Cerebellar nuclear complex (tissue), 1 donor: ENCODE measurements at places on chromosomes 2 and 18.

DNA sequence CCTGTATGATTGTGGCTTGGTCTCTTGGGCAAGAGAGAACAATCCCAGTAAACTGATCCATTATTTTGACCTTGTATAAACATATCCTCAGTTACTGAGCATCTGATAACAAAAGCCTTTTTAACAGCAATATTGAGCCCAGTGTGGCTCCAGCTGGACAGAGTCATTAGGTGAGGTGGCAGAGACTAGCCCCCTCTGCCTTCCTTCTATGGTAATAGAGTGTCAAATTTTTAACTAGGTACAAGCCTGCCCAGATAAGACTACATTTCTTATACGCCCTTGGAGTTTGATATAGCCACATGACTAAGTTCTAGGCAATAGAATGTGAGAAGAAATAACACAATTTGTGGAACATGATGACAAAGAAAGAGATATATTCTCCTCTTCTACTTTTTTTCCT lies 56.2 kb downstream of the HNMT start:
- no peak for DNase-seq

DNA sequence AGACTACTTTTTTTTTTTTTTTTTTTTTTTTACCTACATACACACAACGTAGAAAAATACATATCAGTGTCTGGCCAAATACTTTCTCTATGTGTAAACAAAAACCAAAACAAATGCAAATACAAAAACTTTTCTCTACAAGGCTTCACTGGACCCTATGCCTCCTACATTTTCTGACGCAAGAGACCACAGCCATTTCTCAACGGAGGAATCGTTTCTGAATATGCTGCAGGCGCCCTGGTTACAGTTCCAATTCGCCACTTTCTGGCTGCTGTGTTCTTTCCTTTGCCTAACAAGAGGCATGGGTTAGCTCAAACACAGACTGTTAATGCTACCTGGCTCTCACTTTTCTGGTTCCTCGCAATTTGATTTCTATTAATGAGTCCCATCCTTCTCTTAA lies 96.4 kb downstream of the EPB41L3 start:
- no peak for DNase-seq

DNA sequence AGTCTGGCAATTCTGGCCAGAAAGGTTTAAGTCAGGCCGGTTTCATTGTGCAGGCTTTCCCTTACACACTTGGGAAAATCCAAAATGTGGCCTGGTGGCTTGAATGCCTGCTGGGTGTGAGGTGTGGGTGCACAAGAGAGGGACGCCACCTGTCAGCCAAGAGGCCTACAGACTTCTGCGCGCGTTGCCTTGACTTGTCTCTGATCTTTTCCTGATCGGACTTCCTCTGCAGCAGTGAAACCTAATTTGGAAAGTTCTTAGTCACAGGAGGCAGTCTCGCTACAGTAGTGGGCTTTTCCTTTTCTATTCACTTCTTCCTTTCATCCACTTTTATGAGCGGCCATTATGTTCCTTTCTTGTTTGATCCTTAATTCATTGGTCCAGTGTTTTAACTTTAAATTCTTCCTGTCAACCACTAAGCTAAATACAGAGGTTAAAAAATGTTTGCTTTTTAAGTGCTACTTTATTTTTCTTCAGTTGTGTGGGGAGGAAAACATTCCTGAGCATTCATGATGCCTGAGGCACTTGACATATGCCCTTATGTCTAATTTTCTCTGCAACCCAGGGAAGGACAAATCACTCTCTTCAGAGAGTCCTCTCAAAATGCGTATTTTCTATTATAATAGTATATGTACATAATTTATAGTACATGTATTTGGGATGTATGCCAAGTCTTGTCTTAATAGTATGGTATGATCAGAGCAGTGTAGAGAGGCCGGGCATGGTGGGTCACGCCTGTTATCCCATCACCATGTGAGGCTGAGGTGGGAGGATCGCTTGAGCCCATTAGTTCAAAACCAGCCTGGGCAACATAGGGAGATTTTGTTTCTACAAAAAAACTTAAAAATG lies 128.9 kb downstream of the WDSUB1 start:
- no peak for DNase-seq

DNA sequence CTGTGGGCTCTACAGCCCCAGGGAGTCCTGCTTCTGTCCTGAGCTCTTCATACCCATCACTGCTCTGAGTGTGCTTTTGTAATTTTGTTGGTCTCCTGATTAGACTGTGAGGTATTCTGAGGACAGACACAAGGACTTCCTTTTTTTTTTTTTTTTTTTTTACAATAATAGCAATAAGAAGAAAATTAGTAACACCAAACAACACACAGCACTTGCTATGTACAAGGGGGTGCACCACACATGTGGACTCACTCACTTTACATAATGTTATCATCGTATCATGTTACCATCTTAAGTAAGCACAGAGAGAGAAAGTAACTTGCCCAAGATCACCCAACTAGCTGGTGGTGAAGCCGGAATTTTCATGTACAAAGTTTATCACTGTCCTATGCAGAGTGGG lies 34.6 kb downstream of the MBP start:
- no peak for DNase-seq

DNA sequence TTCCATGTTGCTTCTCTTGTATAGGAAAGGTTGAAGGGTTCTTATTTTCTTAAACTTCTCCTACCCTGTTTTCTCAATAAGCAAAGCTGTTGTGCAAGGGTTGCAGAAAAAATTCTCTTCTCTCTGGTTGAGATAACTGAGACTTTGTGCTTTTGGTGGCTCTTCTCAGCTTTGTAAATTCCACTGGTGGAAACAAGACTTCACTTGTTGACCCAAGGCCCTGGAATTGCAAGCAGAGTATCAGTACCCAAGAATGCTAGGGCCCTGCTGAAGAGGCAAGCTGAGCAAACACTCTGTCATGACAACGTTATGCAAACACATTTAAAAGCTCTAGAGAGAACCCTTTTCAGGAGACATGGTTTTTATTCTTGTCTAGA lies 294.7 kb upstream of the EPAS1 start:
- no peak for DNase-seq

- no peak for DNase-seq
Observed at GRCh38 chr2:60105906-60106305, 447.5 kb downstream of the BCL11A start.

- DNase-seq, result no peak
Observed at GRCh38 chr2:208929139-208929864, 494.5 kb upstream of the MAP2 start.

DNA sequence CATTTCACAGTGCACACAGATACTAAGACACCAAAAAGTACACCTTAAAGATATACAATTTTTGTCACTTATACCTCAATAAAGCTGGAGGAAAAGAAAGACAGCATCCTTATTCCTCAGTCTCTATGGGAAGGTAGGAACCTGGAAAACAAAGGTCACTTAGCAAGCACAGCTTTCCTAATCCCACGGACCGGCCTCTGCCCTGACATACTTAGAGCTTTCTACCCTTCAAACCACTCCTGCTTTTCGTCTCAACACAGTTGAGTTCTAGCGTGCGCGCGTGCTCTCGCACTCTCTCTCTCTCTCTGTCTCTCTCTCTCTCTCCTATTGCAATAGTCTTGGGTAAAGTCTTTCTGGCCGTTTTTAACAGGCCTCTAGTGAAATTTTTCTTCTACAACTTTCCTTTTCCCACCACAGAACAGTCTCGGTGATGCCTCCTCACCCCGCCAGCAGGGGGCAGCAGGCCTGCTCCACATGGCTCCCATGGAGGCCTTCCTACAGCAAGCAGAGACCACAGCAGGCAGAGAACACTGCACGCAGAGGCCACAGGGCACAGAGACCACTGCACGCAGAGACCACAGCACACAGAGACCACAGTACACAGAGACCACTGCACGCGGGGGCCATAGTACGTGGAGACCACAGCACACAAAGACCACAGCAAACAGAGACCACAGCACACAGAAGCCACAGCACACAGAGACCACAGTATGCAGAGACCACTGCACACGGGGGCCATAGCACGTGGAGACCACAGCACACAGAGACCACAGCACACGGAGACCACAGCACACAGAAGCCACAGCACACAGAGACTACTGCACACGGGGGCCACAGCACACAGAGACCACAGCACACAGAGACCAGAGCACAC lies 106.9 kb downstream of the FBXO15 start:
- DNase-seq, result no peak

DNA sequence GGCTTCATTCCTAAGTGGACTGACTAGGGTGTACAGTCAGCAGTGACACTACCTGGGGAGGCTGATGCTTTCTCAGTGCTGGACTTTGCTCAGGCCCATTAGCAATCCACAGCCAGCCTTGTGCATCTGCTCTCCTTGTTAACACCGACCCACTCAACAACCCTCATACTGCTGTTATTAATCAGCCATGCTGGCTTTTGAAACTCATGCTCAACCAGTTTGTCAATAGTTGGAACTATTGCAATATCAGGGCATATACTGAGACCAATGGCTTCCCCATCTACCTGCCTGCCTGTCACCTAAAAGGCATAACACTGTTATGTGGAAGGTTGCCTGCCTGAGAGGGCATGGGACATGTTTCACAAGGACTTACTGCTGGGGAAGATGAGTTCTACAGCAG lies 39.4 kb downstream of the GAD1 start:
- DNase-seq, result no peak

DNA sequence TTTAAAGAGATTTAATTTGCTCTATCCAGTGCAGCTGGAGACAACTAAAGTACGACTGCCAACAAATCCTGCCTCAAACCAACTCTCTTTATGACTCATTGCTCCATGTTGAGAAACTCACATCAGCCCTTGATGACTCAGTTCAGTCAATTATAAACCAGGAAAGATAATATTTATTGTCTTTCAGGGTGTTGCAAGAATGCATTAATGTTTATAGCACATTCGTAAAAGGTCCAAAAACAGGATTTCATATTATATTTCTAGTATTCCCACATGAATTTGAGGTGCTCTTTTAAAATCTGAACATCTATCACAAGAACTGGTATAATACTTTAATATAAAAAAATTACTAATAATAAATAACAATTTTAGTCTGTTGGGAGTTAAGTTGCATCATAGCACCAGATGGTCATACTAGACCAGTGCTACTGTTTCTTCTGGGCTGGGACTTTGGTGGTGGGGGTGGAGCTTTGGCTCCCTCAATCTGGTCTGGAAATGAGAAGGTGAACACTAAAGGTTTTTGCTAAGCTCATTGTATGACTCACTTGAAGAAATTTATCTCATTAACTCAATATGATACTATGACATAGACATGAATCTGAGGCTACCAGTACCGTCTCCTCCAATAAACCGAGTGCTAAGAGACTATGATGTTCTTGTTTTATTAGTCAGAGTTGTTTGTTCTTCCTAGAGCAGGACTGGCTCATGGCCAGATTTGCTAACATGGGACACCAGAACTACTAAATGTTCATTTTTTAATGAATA lies 26.6 kb upstream of the MAP3K20 start:
- DNase-seq, result no peak

- no peak for DNase-seq
Observed at GRCh38 chr2:175449616-175450015, 268.1 kb upstream of the ATP5MC3 start.

GRCh38 chr2:239597216-239597615 lies 196.4 kb upstream of the HDAC4 start:
- DNase-seq, result no peak

GRCh38 chr2:217943446-217944321 lies 59.1 kb downstream of the TNS1 start:
- no peak for DNase-seq

GRCh38 chr2:137380610-137381009 lies 583.7 kb upstream of the HNMT start:
- no peak for DNase-seq

DNA sequence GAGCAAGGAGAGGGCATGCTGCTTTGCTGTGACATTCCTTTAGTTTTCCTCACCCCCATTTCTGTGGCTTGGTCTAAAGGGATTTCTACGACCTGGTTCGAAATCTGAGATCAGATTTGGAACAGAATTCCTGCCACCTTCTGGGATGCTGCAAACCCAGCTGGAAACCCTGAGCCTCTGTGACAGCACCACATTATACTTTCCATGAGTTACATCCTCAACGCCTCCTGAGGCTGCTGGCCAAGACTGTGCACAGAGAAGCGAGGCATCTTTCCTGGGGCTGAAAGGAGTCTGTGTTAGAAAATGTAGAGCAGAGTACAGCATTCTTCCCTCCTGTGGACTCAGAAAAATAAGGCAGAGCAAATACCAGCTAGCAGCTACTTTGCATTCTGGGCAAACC lies 138.1 kb upstream of the CHAC2 start:
- no peak for DNase-seq

DNA sequence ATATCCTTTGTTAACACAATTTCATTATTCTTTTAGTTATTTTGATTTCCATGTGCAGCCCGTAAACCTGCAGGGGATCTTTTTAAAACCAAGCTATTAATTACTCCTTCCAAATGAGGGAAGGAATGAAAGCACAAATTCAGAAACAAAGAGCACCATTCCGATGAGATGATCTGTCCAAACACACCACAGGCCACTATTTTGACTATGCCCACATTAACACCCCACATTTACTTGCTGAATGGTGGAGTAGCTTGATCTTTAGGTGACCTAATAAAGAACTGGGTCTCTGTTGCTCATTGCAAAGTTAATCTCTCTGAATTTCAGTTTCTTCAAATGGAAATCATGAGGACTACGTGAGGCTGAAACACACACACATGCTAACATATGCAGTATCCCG lies 218.0 kb downstream of the IRS1 start:
- DNase-seq, result no peak

GRCh38 chr18:72700961-72701710 lies 157.0 kb upstream of the CBLN2 start:
- DNase-seq, result no peak

DNA sequence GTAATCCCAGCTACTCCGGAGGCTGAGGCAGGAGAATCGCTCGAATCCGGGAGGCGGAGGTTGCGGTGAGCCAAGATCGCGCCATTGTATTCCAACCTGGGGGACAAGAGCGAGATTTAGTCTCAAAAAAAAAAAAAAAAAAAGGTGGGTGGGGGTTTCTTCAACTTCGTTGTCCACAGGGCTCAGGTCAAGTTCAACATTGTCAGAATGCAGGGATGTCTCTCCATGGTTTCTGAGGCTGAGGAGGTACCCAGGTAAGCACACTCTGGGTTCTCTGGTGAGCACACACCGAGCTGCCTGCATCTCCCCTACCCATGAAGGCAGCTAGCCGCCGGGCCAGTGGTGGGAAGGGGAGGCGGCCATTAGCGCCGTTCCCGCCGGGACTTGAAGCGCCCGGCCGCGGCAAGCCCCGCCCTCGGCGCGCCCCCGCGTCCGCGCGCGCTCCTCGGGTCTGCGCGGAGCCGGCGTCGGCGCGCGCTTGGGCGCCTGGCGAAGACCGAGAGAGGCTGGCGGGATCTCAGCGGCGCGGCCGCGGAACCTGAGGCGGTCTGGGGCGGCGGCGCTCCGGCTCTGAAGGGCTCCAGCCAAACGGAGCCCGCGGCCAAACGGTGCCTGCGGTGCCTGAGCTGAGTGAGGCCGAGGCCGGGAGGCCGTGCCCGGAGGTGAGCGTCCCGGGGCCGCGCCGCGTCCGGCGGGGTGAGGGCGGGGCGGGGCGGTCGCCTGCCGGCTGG lies at the start of gene UBXN2A:
TSS of gene UBXN2A (plus strand) at position 477 of the 731 bp plus-strand sequence. CDS start 17,852 bp downstream, outside the sequence.
- DNase-seq, result no peak

GRCh38 chr18:76658627-76659026 lies 163.6 kb upstream of the ZNF516 start:
- no peak for DNase-seq

- no peak for DNase-seq
Observed at GRCh38 chr2:128469875-128470274, 151.2 kb upstream of the HS6ST1 start.

- DNase-seq, result peak; percentile 33
Observed at GRCh38 chr2:45882707-45883602, 231.5 kb downstream of the PRKCE start.

- DNase-seq, result no peak
Observed at GRCh38 chr2:174688079-174688478, 76.2 kb downstream of the CHRNA1 start.

- DNase-seq, result peak; percentile 69
Observed at GRCh38 chr2:86671337-86671981, 47.8 kb upstream of the RNF103 start.

- no peak for DNase-seq
Observed at GRCh38 chr2:12430407-12431133, 286.2 kb upstream of the TRIB2 start.
